Thymus (tissue), 14 donors: ENCODE measurements at places on chromosomes 2 and 18. TPM values are rescaled to one million over a fixed set of nuclear protein-coding genes. Genes with fewer than 3 reads are reported as not detected.

DNA sequence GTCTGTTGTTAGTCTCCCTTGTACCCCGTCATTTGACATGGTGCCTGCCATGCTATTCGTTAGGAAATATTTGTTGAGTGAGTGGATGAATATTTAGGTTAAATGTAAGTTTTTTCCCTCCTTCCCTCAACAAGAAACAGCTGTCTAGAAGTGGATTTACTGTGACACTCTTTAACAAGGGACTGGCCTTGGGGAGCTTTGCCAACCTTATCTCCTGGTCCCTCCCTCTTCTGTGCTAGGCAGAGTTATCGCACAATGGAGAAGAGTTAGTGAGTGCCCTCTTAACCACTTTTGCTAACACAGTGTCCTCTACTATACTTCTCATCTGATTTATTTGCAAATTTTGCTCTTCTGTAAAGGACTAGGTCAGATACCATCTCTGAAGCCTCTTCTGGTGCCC is 61.2 kb downstream of the DIS3L2 start:
- DNase-seq = no peak

Gene SERPINB4
- polyA plus RNA-seq = 48.3 TPM

- no peak for DNase-seq
These were observed 372.2 kb upstream of the SMIM21 start for GRCh38 chr18:75799449-75800330.

DNA sequence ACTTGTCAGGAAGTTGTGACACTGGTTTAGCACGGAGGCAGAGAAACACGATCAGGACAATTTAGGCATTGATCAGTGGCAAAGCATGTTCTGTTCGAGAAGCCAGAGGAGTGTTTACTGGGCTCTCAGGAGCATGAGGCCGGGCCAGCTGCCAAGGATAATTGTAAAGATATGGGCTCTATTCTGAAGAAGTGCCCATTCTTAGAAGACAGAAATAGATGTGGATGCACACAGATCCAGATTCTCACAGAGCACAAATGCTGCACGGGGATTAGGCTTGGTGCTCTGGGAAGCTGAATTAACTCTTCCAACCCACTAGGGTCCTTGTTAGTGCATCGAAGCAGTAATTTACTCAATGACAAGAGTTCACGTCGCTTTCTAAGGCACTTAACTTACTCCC is 16.2 kb downstream of the AFF3 start:
- DNase-seq = no peak

GRCh38 chr2:120622159-120622869 is 113.4 kb upstream of the GLI2 start:
- no peak for DNase-seq

Gene IL36A
- 0.30 TPM for polyA plus RNA-seq

Gene GLI2
- polyA plus RNA-seq = 1.3 TPM

Gene MLPH
- 2.4 TPM for polyA plus RNA-seq
